ENCODE measurements at places on chromosomes 4 and X.

GRCh38 chr4:10875144-10875799 is 190.7 kb upstream of the CLNK start:
- DNase-seq: no peak

GRCh38 chr4:7926822-7927221 is 12.8 kb downstream of the AFAP1 start:
- DNase-seq: no peak

- DNase-seq: no peak
Measured at GRCh38 chr4:98510757-98511517, 147.5 kb downstream of the TSPAN5 start.

- no peak for DNase-seq
Measured at GRCh38 chr4:165894159-165894558, 21.1 kb downstream of the TLL1 start.

DNA sequence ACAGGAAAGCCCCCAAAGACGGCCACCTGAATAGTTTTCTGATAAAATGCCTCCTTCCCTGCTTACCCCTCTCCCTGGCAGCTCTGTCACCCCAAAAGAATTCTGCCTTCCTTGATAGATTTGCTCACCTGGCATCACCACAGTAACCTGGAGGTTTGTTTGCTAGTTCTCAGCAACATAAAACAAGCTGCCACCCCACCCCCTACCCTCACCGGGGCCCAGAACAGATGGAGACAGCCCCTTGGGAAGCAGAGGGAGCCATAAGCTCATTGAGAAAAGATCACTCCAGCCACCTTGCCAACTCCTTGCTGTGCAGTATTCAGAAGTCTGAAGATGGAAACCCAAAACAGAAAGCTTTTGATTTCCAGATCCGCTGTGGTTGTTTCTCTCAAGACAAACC is 108.6 kb downstream of the DHX15 start:
- no peak for DNase-seq

DNA sequence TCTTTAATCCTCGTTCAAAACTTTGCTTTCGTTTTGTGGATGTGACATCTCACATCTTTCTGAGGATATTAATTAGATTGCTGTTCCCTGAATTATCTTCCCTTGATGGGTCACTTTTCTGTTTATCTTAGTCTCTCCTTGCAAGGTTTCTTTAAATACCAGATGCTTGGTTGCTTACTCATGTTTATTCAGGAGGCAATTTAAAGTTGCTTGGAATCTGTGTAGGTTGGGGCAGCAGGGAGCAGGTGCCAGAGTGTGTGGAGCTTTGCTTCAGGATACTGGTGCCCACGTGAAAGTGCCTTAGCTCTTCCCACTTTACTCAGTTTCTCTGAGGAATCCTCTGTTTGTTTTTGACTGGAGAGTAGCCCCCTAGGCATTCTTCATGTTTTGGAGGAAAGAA is 24.0 kb downstream of the ANAPC4 start:
- DNase-seq: no peak

DNA sequence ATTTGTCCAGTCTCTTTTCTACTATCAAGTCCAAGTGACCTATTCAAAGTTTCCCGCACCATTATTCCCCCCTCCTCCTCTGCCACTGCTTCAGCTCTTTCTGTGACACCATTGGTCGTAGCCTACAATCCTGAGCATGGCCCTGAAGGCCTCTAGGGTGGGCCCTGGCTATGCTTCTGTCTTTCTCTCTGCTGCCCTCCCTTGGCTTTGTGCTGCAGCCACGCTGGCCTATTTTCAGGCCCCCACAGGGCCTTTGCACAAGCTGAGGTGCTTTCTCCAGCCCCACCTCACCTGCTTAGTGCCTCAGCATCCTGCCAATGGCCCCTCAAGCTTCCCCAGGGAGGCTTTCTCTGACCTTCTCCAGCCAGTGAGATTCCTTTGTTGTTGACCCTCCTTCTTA is 156.5 kb downstream of the NHS start:
- DNase-seq: no peak

DNA sequence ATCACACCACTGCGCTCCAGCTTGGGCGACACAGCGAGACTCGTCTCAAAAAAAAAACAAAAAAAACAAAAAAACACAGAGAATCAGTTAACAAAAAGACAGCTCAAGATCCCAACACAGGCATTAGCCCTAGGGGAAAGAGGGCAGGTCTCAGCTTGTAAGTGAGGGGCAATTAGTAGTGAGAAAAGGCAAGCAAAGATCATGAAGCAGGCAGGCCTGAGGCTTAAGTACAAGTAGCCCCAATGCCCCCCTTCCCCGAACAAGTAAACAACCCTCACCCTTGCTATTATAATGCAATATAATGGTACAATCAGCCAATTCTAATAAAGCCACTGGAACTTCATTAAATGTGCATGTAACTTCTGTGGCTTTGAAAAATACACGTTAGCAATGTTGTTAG is 17.0 kb downstream of the ADGRA3 start:
- no peak for DNase-seq

DNA sequence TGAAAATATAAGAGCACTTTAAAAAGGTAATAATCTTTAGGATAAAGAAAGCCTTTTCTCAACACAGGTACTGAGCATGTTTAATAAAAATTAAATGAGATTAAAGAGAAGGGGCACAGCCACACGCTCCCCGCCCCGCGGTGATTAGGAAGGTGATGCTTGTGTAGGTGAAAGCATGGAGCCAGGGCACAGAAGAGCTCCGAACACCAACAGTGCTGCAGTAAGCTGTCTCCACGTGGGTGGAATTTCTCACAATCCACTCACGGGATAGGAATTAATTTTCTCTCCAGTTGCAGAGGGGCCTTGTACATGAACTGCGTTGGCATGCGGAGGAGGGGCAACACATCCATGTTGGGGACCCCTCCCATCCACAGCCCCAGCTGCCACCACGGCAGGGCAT is 27.0 kb downstream of the DCTD start:
- no peak for DNase-seq

- no peak for DNase-seq
Measured at GRCh38 chrX:132199941-132200340, 19.3 kb downstream of the RAP2C start.

DNA sequence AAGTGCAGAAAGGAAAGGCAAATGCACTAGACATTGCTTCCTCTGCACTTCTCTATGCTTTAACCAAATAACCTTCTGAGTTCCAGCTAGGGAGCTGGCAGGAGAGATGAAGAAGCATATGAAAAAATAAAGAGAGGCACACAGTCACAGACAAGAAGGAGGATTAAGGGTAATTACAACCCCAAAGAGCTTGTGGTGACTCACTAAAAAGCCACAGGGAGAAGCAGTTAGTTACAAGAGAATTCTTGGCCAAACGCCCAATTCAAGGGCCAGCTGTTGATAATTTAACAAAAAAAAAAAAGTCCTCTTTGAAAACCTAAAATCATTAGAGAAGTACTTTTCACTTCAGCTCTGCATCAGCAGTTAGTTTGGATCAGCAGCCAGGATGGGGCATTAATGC is 478.0 kb downstream of the KCNIP4 start:
- DNase-seq: no peak

DNA sequence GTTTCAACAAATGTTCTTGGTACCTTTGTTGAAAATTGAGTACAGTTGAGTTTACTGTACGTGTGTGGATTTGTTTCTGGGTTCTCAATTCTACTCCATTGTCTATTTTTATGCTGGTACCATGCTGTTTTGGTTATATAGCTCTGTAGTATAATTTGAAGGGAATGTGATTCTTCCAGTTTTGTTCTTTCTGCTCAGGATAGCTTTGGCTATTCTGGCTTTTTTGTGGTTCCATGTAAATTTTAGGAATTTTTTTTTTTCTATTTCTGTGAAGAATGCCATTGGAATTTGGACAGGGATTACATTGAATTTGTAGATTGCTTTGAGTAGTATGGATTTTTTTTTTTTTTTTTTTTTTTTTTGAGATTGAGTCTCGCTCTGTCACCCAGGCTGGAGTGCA is 373.4 kb downstream of the IL15 start:
- DNase-seq: no peak

DNA sequence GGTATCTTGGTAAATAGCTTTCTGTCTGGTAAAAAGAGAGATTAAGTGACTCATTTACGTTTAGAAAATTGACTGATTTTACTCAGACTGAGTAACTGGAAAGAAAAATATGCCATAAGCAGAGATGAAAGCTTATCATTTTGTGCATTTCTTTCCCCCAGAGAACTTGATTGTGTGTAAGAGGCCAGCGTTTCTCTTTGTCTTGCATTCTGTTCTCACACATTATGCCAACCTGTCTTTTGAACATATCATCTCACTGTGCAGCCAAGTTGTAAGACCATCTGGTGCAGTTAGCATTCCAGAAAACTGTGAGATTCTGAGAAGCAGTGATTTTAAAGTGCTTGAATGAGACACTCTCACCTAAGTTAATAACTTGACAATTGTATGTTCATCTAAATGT is 651.3 kb downstream of the TECRL start:
- DNase-seq: no peak

- no peak for DNase-seq
Measured at GRCh38 chr4:99390055-99390454, 37.5 kb upstream of the ADH1C start.

All from putamen (tissue), 1 donor.